ENCODE measurements at places on chromosomes 7 and 10. TPM values are rescaled to one million over a fixed set of nuclear protein-coding genes. Genes with fewer than 3 reads are reported as not detected.

Gene ZNF680
- total RNA-seq, result 50.3 TPM

Gene ZNF22
- total RNA-seq, result 34.2 TPM

Gene HABP2
- 0.29 TPM for total RNA-seq

Gene NPSR1
- not detected for total RNA-seq

Gene SFXN3
- total RNA-seq, result 75.7 TPM

Gene TAS2R5
- 2.4 TPM for total RNA-seq

Gene AGMO
- 1.4 TPM for total RNA-seq

Gene FEZF1
- total RNA-seq, result not detected

Gene INHBA
- total RNA-seq, result 2.0 TPM

Gene TAS2R40
- total RNA-seq, result not detected

Gene CREB5
- 19.7 TPM for total RNA-seq

Gene FOXP2
- total RNA-seq, result 5.9 TPM

Gene ATG9B
- total RNA-seq, result 0.44 TPM

Gene DGKI
- total RNA-seq, result 2.7 TPM

Gene SPOCK2
- 3.9 TPM for total RNA-seq

Gene WDR37
- total RNA-seq, result 14.4 TPM

Gene SEC61A2
- 15.7 TPM for total RNA-seq

Gene LRRC72
- not detected for total RNA-seq

Gene GHRHR
- not detected for total RNA-seq

Gene MYOF
- total RNA-seq, result 118 TPM

Gene FBXO24
- total RNA-seq, result 0.59 TPM

Gene CALY
- not detected for total RNA-seq

Gene CARD11
- 2.9 TPM for total RNA-seq

Gene KIN
- total RNA-seq, result 5.9 TPM

Gene OR9A2
- total RNA-seq, result 1.2 TPM

Gene ACTL6B
- total RNA-seq, result not detected

Gene LRRN3
- total RNA-seq, result 2.4 TPM

Gene LBX1
- total RNA-seq, result not detected

Gene ELFN1
- total RNA-seq, result 0.96 TPM

Gene CFAP43
- 0.32 TPM for total RNA-seq

Gene KNDC1
- total RNA-seq, result 0.98 TPM

Gene ITGB8
- 154 TPM for total RNA-seq

Gene TECPR1
- total RNA-seq, result 28.8 TPM

Gene SNX8
- 32.3 TPM for total RNA-seq

Gene EGR2
- total RNA-seq, result 4.3 TPM

Gene ASIC3
- total RNA-seq, result 1.3 TPM

Gene SFMBT2
- total RNA-seq, result 32.8 TPM

Gene TACC2
- total RNA-seq, result 28.5 TPM

Gene ADAP1
- total RNA-seq, result 7.5 TPM

Gene GRM3
- total RNA-seq, result not detected

Gene NCF1
- not detected for total RNA-seq

Gene WNT8B
- not detected for total RNA-seq

Gene EFCAB10
- total RNA-seq, result not detected

Gene DYNC1I1
- 6.6 TPM for total RNA-seq

Gene TEX36
- not detected for total RNA-seq

Gene AKR1C4
- not detected for total RNA-seq

Gene UCN3
- not detected for total RNA-seq

Gene MAPK8
- 74.1 TPM for total RNA-seq

Gene ZNF777
- 8.2 TPM for total RNA-seq

Gene FAM180A
- total RNA-seq, result 5.2 TPM

Gene LRRD1
- 0.33 TPM for total RNA-seq
